Hematopoietic multipotent progenitor cell treated with erythropoietin and hydrocortisone succinate and interleukin-3 and kit ligand, for 17 days (in vitro differentiated cells): ENCODE measurements at places on chromosomes 7 and 10.

DNA sequence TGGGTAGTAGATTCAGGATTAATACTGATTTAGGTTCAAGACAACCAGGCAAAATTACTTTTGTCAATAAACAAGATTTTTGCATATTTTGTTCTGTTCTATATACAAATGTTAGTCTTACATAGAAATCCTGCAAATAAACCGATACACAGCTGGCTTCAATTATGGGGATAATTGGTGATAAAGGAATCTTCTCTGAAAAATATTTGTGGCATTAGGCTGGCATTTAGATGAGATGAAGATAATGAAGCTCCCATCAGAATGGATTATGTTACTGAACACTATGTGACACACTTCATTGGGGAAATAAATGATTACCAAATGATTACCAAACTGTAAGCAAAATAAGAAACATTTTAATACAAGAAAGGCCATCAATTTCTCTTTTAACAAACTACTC lies 65.8 kb downstream of the NT5C2 start:
- DNase-seq, result no peak

GRCh38 chr10:98417973-98418664 lies 3.1 kb upstream of the PYROXD2 start:
- no peak for DNase-seq

- DNase-seq, result no peak
These were observed 271.6 kb downstream of the CACNA2D1 start for GRCh38 chr7:82172017-82172416.

DNA sequence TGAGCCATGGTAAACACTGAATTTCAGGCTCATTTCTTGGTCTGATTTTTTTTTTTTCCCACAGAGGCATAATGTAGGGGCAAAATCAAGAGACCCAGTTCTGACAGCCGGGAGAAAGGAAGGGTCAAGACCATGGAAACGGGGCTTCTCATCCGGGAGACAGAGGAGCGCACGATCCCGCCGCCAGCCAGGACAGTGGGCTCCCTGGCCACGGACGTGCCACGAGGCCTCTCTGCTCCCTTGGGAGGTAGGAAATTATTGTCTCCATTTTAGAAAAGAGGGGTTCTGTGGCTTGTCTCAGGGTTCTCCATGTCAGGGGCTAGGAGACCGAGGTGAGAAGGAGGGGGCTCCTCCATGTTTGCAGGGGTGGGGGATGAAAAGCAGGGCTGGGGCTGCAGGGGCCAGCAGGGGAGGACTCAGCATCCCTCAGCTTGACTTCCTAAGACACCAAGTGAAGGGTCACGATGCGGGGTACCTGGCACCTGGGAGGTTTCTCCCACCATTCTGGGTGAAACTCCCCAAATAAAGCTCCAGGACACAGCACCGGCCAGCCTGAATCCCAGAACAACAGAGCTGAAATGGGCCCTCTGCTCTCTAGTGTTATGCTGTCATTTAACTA lies 37.6 kb downstream of the PPIF start:
- no peak for DNase-seq

DNA sequence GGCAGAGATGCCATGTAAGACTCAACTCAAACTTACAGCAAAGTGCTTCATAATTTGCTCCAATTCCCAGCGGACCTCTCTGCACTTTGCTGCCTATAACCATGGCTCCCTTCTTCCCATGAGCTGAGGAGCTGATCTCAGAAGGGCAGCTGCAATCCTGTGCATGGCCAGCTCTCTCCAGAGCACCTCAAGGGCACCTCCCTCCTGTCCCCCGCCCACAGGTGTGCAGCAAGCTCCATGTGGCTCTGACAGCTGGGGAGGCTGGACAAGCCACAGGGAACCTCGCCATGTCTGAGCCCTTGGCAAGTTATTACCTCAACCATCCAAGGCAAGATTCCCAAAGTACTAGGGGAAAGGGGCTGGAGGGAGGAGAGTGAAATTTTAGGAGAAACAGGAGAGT lies 61.1 kb upstream of the DDC start:
- DNase-seq, result no peak

DNA sequence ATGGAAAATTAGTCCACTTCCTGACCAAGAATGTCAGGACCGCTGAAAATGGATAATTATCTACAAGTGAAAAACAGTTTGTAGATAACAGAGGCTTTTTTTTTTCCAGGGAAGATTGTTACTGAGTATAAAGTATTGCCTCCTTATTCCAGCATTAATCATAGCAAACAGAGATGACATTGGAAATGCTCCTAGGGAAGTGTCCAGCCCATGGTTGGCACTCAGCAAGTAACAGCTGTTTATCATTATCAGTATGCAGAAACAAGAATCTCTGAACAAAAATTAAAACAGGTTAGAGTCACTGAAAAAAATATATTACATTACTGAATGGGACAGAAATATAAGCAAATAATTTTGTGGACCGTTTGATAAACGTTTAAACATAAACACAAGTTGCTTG lies 14.6 kb downstream of the FGL2 start:
- no peak for DNase-seq

DNA sequence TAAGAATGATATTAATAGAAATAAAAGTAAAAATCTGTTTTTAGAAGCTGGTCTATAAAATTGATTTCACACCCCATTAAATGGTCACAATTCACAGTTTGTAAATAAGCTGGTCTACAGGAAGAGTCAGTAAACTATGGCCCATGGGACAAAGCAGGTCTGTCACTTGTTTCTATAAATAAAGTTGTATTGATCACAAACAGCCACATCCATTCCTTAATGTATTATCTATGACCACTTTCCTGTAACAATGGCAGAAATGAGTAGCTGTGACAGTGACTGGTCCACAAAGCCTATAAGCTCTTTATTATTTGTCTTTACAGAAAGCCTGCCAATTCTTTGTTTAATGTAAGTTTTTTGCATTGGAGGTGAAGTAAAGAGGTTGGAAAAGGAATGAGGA lies 114.5 kb downstream of the SEMA3E start:
- no peak for DNase-seq

DNA sequence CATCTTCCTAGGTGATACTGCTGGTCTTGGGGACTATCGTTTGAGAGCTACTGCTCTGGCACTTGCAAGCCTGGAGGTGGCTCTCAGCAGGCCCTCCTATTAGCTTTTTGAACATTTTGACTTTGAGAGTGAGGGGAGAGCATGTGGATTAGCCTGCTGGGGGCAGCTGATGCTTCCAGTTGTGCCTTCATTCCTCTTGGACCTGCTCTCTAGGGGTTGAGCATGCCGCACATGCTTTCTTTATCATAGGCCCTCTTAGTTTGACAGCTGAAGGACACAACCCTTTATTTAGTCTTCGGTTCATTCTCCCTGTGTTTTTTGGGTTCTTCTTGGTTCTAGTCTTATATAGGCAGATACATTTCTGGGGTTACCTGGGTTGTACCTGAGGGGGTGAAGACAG lies 132.1 kb downstream of the GALNT17 start:
- no peak for DNase-seq

- DNase-seq, result no peak
These were observed 4.8 kb upstream of the MTPAP start for GRCh38 chr10:30353851-30354250.

- DNase-seq, result no peak
These were observed 629.8 kb downstream of the KCNMA1 start for GRCh38 chr10:77007834-77008233.

GRCh38 chr7:128886391-128887168 lies 23.9 kb downstream of the ATP6V1F start:
- no peak for DNase-seq

DNA sequence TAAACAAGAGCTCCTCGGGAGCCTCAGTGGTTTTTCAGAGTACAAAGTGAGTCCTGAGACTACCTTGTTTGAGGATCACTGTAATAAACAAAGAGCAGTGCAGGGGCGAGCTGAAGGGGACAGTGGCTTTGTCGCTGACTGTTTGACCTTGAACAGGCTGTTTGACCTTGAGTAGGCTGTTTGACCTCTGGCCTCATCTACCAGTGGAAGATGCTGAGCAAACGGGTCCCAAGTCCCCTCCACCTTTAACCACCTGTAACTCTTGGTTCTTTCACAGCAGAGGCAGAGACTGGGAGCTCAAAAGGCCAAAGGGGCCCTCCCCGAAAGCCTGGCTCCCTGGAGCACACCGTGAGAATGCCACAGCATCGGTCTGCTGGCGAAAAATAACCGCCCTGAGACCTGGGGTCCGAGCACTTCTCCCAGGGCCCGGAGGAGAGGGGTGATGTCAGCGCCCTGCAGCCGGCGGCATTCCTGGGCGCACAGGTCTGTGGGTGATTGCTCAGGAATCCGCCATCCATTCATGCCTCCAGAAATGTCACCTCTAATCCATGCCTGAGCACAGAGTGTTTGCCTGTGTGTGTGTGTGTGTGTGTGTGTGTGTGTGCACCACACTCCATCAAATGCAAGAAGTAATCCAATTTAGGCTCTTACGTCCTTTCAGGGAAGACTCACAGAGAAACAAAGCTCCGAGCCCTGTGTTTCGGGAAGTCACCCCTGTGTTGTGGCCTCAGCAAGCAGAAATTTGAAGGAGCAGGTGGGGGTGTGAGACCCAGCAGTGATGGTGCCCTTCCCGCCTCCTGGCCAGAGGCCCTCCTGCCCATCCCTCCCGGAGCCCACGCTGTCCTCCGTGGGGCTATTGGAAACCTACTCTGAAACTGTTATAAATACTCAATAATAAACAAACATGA lies 66.5 kb downstream of the ASB13 start:
- DNase-seq, result no peak
